ENCODE measurements at places on chromosomes 5 and 9.

- no peak for DNase-seq
Measured at GRCh38 chr5:137119321-137119720, 379.8 kb downstream of the SPOCK1 start.

GRCh38 chr5:9716838-9717281 lies 86.7 kb upstream of the TAS2R1 start:
- DNase-seq: no peak

- no peak for DNase-seq
Measured at GRCh38 chr5:100694100-100694499, 158.9 kb downstream of the FAM174A start.

DNA sequence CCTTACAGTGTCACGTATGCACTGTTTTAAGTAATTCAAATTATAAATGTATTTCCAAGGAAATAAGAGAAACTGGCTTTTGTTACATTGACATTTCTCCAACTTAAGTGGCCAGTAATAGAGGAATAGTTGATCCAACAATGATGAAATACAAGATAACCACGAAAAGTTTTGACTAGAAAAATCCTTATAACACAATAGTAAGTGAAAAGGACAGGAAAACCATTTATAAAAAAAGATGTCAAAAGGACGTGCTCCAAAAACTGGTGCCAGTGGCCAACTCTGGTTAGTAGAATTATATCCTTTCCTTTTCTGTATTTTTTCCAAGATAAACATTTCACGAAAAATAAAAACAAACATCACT lies 210.9 kb downstream of the GAPVD1 start:
- DNase-seq: no peak

Data from activated CD4-positive, alpha-beta T cell treated with anti-CD3 and anti-CD28 coated beads for 4 hours (primary cell).